Activated CD4-positive, alpha-beta T cell treated with anti-CD3 and anti-CD28 coated beads, Interleukin-2, amount 50 U/mL, for 4 hours (primary cell): ENCODE measurements at places on chromosomes 5 and 9.

GRCh38 chr5:134092875-134093274 lies 21.6 kb upstream of the TCF7 start:
- no peak for DNase-seq

GRCh38 chr9:91516081-91516480 lies 92.4 kb upstream of the NFIL3 start:
- DNase-seq = no peak

DNA sequence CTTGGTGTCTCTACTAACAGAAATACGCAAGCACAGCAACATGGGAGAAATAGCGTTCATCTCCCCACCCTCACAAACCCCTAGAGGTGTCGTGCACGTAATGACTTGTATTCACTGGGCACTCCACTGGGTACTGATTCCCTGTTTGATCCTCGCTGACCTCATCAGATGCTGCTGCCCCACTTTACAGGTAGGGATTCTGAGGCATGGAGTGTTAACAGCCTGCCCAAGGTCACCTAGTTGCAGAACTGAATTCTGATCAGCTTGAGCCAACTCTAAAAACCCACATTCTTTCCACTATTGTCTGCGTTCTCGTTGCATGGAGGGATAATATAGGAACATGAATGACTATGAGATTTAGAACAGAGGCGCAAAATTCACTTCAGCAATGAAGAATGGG lies 96.3 kb downstream of the TRIO start:
- DNase-seq = no peak

- DNase-seq = no peak
Observed at GRCh38 chr9:21611891-21612290, 129.8 kb upstream of the IFNE start.

DNA sequence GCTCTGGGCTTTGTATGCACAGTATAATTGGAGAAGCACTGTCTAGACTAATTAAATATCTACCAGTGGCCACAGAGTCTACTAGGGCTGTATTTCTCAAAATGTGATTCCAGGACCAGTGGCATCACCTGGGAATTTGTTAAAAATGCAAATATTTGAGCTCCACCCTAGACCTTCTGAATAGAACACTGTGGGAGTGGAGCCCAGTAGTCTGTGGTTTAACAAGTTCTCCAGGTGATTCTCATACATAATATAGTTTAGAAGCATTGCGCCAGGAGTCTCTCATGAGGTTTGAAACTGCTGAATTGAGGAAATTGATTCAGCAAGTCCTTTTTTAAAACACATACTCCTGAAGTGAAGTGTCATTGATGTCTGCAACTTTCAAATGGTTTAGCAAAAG lies 74.7 kb downstream of the FCHO2 start:
- DNase-seq = no peak

GRCh38 chr9:107809871-107810460 lies 320.4 kb upstream of the KLF4 start:
- no peak for DNase-seq

DNA sequence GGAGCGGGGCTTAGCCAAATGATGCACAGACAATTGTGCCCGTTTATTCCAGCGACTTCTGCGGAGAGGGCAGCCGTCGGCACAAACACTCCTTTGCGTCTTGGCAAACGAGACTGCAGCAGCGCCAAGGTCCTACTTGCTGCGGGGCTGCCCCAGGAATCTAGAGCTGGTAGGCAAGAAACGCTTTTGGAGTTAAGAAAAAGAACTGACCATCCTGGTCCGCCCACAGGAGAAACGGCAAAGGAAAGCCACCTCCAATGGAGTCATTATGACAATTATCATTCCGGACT lies 2.3 kb downstream of the RXFP3 start:
- DNase-seq = no peak

DNA sequence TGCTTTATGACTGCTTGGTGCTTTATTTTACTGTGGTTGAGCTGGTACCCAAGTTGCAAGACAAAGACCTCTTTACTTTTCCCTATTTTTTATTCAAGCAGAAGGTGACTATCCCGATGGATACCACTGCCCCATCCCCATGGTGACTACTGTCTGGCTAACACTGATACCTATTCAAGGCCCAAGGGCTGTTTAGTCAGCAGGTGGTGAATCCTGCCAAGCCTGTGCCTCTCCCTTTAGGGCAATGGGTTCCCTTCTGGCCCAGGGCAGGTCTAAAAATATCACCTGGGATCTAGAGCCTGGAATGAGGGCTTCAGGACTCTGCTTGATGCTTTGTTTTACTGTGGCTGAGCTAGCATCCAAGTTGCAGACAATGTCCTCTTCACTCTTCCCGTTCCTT lies 510.0 kb upstream of the GRAMD2B start:
- DNase-seq = no peak

GRCh38 chr5:150410524-150411244 lies 2.0 kb downstream of the CD74 start:
- peak; percentile 33 for DNase-seq

GRCh38 chr9:8757881-8758280 lies 958.3 kb upstream of the DMAC1 start:
- no peak for DNase-seq

DNA sequence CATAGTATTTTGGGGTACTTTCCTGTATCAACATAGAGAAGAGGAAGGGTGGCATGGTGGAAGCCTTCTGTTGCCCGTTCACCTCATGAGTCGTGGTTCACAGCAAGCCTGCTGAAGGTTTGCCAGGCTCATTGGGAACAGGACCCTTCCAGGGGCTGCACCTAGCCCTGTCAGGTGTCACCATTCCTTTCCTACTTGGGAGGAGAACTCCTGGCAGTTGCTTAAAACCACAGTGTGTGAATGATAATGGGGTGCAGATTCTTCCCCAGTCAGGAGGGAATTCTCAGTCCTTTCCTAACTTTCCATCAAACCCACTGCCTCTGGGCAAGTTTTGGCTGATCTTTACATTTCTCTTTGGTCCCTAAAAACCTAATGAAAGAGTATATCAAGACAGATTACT lies 99.4 kb upstream of the CTNND2 start:
- no peak for DNase-seq

DNA sequence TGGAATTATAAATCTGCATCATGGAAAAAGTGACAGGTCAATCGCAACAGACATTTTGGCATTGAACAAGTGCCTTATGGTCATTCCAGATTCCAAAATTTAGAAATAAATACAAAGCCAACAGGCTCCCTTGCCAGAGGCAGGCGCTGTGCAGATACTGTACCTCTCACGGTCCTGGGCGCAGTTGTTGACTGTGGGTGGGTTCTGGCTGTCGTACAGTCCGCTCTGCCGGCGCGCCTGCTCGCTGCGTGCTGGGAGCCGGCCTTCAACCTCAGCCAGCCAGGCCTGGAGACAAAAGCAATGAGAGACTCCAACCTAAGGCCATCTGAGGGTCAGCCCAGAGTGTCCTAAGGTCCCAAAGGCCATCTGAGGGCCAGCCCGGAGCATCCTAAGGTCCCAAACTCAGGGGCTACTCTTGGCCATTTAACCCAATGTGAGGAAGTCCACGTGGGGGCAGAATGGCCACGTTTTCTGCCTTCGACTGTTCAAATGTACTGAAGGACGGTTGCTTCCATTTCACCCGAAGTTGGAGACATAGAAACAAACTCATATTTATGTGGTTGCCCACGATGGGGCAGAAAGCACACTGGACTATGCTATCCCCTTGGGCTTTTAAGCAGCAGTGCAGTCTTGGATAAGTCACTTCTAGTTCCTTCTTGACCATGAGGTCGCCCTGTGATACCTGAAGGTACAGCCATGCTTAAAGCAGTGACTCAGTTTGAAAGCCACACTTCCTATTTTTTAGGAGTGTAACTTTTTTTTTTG lies 65.2 kb downstream of the USP20 start:
- DNase-seq = no peak

DNA sequence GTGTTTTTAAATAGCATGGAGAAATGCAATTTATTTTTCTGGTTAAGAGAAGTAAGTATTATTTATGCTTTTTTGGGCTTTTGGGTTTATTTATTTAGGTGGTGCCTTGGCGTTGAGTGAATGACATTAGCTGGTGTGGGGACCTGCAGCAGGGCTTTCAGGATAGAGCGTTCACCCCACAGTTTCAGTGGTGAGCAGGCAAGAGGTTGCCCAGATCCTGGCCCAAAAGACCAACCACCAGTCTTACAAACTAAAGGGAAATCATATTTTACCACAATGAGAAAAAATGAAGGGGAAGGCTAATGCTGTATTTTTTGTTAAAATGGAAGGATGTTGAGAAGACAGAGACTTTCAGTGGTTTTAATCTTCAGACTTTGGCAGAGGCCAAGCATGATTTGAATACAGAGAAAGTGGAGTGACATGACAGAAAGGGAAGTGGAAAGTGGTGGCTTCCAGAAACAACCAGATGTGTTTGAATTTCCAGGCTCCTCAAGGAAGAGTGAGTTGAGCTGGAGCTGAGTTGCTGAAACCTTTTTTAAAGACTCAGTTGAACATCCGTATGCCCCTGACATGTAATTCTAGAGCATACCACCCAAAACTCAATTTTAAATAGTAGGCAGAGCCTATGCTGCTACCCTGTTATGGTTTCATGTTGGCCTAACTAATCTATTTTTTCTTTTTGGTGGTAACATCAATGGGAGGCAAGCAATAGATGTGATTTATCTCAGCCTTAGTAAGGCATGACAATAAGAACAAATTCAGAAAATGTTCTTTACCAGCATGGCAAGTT lies 94.8 kb downstream of the AOPEP start:
- DNase-seq = no peak

GRCh38 chr9:136529516-136530460 lies 16.1 kb downstream of the NOTCH1 start:
- no peak for DNase-seq

GRCh38 chr5:116517488-116517887 lies 57.1 kb downstream of the SEMA6A start:
- no peak for DNase-seq

DNA sequence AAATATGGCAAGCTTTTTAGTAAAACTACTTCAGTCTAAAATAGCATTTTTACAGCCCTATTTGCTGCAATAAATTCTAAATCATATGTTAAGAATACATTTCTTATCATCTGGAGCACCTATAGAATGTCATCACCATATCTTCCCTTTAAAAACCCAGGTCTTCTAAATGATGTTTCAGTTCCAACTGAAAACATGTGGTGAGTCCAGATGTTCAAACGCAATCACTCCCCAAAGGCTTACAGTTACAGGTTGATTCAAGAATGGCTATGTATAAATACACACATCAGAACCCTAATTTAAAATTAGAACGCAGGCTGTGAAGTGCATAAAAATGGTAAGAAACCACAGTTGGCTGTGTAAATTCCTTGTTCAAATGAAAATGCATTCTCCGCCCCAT lies 796.3 kb downstream of the MAT2B start:
- no peak for DNase-seq

DNA sequence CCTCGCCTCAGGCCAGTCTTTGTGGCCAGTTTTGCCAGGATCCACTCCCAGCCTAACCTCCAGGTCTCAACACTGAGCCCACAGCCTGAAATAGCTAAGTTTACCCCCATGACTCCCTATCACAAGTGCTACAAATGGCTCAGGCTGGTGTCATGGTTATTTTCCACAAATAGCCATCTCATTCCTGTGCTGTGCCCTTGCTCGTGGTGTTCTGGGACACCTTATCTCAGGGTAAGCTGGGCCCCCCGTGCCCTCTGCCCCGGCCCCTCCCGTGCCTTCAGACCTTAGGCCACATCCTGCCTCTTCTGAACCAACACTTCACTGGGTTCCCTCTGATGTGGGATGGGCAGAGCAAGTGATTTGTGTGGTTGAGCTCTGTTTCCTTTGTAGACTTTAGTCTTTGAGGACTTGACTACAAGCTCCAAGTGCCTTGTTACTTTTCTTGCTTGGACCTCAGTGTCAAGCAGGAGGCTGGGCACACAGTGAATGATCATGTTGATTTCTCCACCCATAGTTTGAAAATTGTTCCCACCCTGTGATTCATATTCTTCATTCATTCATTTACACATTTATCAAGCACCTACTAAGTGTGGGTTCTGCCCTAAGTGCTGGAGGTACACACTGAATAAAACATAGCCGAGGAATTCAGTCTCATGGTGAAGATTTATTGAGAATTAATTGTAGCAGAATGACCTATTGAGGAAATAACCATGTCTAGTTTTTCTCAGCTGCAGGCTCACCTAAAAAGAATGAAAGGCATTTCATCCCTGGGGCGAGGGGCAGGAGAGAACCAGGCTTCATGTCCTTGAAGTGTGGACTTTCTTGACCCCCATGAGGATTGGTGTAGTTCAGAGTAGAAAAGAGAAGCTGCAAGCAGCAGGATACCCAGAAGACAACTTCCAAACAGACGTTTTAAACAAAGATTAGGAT lies 84.5 kb upstream of the CTNNA1 start:
- DNase-seq = no peak

GRCh38 chr5:41203033-41203432 lies 10.3 kb downstream of the C6 start:
- DNase-seq = no peak

- DNase-seq = no peak
Observed at GRCh38 chr5:59955241-59955640, 61.7 kb upstream of the PDE4D start.

DNA sequence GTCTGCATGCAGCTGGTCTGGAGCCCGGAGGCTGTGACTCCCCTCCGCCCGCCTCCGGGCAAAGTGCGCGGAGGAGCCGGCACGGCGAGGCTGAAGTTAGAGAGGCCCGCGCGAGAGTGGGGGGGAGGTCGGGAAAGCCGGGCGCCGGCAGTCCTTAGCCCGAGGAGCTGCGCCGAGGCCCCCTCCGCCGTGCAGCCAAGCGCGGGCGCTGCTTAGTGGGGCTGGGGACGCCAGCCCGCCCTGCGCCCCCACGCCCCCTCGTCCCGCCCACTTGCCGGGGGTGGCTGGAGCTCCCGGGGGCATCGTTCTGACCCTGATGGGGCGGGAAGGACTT lies 403 bp downstream of the NINJ1 start:
- no peak for DNase-seq

GRCh38 chr5:167177736-167178135 lies 1113.7 kb upstream of the WWC1 start:
- DNase-seq = no peak

- DNase-seq = no peak
Observed at GRCh38 chr9:127746959-127747569, 12.0 kb upstream of the TOR2A start.

DNA sequence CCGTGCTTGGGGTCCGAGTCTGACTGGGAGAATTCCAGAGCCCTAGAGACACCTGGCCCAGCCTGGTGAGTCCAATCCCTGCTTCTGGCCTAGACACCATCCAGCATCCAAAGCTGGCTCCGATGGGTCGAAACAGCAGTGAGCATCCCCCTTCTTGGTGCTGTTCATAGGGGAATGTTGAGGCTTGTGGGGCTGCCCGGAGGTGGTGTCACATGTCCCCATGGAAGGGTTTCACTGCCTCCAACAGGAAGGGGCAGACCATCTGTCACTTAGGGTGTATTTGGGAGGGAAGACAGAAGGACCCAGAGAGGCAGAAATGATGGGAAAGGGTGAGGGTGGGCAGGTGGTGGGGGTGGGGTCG lies 13.9 kb downstream of the C9orf50 start:
- no peak for DNase-seq

- DNase-seq = no peak
Observed at GRCh38 chr5:141508440-141508797, 19.5 kb downstream of the PCDHGC5 start.

- no peak for DNase-seq
Observed at GRCh38 chr5:36728697-36729543, 122.5 kb downstream of the SLC1A3 start.
